Activated CD4-positive, alpha-beta T cell treated with anti-CD3 and anti-CD28 coated beads, Interleukin-2, amount 10 ng/mL, durations not matched to agents 7 days and 5 days (primary cell): ENCODE measurements at places on chromosomes 3 and 15. TPM values are rescaled to one million over a fixed set of nuclear protein-coding genes. Genes with fewer than 3 reads are reported as not detected.
A peak's percentile ranks its signal among the peaks of the same experiment; 100 is the strongest.

GRCh38 chr3:37704064-37704463, 157.6 kb upstream of the CTDSPL start:
- H3K4me3 ChIP-seq: no peak overlapping the region
- DNase-seq: no peak
- H3K27ac ChIP-seq: no peak overlapping the region
- H3K27me3 ChIP-seq: peaks cover 15% of the 10 kb centered on the region
- H3K36me3 ChIP-seq: no peaks in the 10 kb centered on the region
- no peaks in the 10 kb centered on the region for H3K4me1 ChIP-seq

- H3K27me3 ChIP-seq: peaks cover 9% of the 10 kb centered on the region
- DNase-seq: no peak
- no peak overlapping the region for H3K27ac ChIP-seq
- no peak overlapping the region for H3K4me3 ChIP-seq
Measured at GRCh38 chr3:189103208-189103607, 68.6 kb upstream of the TPRG1 start.

GRCh38 chr3:119700269-119700919, 2.4 kb upstream of the CFAP91 start:
- H3K4me3 ChIP-seq: no peak overlapping the region
- DNase-seq: peak; percentile 22
- H3K4me1 ChIP-seq: peaks cover 40% of the 10 kb centered on the region
- peaks cover 14% of the 10 kb centered on the region for H3K27me3 ChIP-seq
- H3K27ac ChIP-seq: peak overlapping the region; percentile 7

- H3K36me3 ChIP-seq: peaks cover 61% of the 10 kb centered on the region
- peaks cover 21% of the 10 kb centered on the region for H3K4me1 ChIP-seq
- no peak overlapping the region for H3K27ac ChIP-seq
- H3K27me3 ChIP-seq: no peaks in the 10 kb centered on the region
Measured at GRCh38 chr15:52551762-52552161, 17.1 kb downstream of the ARPP19 start.

DNA sequence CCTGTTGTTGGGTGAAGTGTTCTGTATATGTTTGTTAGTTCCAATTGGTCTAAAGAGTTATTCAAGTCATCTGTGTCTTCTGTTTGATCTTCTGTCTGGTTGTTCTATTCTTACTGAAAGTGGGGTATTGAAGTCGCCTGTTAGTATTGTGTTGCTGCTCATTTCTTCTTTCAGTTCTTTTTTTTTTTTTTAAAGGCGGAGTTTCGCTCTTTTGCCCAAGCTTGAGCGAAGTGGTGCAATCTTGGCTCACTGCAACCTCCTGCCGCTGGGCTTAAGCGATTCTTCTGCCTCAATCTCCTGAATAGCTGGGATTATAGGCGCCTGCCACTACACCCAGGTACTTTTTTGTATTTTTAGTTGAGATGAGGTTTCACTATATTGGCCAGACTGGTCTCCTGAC, 23.5 kb downstream of the PFN2 start:
- peaks cover 28% of the 10 kb centered on the region for H3K36me3 ChIP-seq
- H3K27ac ChIP-seq: no peak overlapping the region
- no peaks in the 10 kb centered on the region for H3K4me1 ChIP-seq
- H3K4me3 ChIP-seq: no peak overlapping the region
- H3K27me3 ChIP-seq: no peaks in the 10 kb centered on the region

FAM43A gene
- 0.69 TPM for total RNA-seq

DZIP3 gene
- total RNA-seq: 13.0 TPM
